ENCODE measurements at places on chromosomes 11 and 22. TPM values are rescaled to one million over a fixed set of nuclear protein-coding genes. Genes with fewer than 3 reads are reported as not detected.

The LRP5 gene
- total RNA-seq = 38.4 TPM

The FOLR1 gene
- 0.92 TPM for total RNA-seq

The LRRC74B gene
- total RNA-seq = not detected

The OR2AT4 gene
- not detected for total RNA-seq

DNA sequence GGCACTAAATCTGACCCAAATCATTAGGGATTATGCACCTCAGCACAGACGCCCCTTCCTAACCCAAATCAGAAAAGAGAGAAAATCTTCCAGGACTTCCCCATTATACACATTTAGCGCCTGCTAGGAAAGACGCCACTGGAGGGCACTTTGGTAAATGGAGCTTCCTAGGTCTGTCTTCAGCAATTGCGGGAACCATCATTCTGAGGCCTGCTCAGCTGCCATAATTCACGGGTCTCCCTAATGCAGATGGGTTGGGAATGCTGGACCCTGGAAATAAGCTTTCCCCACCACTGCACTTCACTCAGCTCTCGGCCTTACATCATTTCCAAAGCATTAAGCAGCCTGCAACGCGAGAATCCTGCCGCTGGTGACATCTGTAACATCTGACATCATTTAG lies 86.2 kb upstream of the OPCML start:
- DNase-seq = no peak

DNA sequence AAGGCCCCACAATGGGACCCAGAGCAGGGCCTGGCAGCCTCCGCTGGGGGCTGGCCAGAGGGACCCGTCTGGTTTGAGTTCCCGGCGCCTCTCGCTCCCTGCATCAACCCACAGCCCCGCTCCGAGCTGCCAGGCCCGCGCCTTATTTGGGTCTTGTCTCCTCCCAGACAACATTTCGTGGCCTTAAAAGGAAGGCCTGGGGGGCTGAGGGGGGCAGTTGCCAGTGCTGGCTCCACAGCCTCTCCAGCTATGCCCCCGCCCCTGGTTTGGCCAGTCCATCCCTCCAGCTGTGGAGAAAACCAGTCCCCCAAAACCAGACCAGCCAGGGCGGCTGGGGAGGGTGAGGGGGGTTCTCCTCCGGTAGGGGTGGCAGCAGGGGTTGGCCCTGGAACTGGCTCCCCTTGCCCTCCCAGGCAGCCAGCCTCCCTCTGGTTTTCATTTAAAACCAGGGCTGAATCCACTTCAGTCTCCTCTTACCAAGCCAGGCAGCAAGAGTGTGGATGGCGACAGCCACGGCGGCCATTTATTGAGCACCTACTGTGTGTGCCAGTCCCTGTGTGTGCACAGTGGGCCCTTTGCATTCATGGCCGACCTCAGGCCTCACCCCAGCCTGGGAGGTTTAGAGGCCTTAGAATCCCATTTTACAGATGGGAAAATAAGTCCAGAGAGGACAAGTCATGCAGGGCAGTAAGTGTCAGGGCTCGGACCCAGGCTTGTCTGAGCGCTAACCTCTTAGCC lies 18.6 kb downstream of the EMID1 start:
- no peak for DNase-seq

DNA sequence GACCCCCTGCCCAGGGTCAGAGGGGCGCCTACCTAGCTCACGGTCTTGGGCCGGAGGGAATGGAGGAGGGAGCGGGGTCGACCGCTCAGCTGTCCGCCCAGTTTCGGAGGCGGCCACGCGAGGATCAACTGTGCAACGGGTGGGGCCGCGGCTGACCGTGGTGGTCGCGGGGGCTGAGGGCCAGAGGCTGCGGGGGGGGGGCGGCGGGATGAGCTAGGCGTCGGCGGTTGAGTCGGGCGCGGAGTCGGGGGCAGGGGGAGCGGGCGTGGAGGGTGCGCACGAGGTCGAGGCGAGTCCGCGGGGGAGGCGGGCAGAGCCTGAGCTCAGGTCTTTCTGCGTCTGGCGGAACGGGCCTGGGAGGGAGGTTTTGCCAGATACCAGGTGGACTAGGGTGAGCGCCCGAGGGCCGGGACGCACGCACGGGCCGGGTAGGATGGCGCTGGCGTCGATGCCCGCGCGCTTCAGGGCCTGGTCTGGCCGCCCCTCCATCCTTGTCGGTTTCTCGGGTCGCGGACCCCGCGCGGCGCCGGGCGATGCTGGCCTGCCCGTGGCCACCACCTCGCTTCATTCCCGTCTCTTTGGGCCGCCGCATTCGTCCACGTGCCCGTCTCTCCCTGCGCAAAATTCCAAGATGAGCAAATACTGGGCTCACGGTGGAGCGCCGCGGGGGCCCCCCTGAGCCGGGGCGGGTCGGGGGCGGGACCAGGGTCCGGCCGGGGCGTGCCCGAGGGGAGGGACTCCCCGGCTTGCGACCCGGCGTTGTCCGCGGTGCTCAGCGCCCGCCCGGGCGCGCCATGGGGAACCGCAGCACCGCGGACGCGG lies at the start of gene DRD4:
TSS of gene DRD4 (plus strand) at position 759 of the 822 bp plus-strand sequence. CDS start at position 795, 36 bp downstream.
- peak; percentile 60 for DNase-seq

GRCh38 chr22:46602025-46602424 lies 18.2 kb upstream of the GRAMD4 start:
- DNase-seq = no peak

DNA sequence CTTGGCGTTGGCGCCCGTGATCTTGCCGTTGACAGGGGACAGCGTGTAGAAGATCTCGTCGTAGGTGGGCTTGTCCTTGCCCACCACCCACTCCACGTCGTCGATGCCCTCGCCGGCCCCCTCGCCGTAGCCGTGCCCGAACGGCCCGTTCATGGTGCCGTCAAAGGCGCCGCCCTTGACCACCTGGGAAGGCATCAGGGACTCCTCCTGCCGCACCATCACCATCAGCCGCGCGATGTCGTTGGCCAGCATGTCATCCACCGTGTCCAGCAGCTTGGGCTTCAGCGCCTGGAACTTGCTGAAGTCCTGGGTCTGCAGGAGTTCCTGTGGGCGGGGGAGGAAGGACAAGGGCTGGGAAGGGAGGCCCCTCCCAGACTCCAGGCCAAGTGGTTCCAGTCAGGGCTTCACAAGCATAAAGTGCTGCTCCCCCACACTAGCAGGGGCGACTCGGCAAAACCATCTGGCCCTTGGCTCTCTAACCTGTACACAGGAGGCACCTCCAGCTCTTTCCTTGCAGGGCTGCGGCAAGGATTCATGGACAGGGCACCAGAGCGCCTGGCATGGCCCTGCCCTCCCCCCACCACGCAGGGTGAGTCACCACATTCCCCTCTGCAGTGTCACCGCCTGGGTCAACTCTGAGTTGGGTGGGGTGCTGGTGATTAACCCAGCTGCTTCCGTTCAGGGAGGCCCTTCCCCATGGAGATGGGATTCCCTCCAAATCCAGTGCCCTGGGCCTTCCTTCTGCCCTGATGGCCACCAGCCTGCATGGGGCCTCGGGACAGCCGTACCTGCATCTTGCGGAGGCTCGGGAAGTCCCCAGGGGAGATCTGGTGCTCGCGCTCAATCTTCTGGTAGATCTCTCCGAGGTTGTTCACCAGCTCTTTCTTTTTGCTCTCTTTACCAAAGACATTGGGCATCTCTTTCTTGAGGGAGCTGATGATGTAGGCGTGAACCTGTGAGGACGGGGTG lies 10.4 kb upstream of the CDC42BPG start:
- DNase-seq = no peak

DNA sequence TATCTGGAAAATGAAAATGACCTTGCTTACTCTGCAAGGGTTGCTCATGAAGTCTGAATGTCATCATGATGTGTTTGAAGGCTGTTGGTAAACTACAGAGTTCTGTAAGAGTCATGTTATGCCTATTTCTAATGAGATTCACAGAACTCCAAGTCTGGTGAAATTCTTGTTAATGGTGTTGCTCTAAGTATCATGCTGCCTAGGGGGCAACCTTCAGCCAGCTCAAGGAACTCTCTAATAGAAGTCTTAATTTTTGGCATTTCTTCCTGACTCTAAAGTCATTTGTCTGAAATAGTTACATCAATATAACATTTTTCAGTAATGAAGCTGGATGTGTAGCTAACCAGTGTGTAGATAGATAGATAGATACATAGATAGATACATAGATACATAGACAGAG lies 302.8 kb downstream of the FAT3 start:
- no peak for DNase-seq

- DNase-seq = peak; percentile 56
Observed at GRCh38 chr11:65116370-65117205, 913 bp downstream of the ZNHIT2 start.

- no peak for DNase-seq
Observed at GRCh38 chr22:25113316-25113721, 86.3 kb upstream of the CRYBB3 start.

DNA sequence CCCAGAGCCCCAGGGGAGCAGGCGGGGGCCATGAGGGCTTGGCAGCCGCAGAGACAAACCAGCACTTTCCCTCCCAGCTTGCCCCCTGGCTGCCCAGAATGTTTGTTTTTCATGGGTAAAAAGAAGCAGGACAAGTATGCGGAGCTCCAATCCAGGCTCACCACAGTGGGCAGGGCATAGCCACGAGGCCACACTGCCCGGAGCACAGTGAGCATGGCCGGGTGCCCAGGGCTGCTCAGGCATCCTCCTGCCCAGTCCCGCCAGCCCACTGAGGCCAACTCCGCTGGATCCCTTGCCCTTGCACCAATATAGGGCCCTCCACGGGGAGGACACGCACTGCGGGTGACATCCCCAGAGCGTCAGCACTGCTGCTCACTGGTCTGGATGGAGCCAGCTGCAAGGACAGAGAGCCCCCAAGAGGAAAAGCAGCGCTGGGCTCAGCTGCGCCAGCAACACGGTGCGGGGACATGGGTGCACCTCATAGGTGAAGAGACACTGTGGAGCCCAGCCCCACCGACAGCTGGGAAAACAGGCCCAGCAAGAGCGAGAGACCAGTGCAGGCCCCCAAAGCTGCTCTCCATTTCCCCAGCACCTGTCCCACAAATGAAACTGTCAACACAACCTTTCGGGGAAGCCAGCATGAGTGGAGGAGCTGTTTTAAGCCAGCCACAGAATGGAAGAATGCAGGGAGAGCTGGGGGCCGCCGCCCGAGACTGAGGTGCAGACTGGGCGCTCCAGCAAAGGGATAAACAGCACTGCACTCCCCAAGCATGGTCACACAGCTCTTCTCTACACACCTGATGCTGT lies 24.8 kb downstream of the ARVCF start:
- DNase-seq = no peak

DNA sequence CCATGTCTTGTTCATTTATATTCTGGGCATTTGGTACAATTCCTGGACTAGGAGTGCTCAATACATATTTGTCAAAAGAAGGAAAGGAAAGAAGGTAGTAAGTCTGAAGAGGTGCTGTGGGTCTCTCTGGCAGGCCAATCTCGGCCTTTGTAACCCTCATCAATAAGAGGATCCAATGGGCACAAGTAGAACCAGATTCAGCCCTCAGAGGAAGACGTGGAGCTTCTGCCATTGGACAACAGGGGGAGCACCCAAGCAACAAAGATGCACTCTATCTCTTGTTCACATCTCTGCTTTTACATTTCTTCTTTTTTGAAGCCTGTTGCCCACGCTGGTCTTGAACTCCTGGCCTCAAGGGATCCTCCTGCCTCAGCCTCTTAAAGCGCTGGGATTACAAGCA lies 2.2 kb upstream of the VPS11 start:
- DNase-seq = peak; percentile 49

DNA sequence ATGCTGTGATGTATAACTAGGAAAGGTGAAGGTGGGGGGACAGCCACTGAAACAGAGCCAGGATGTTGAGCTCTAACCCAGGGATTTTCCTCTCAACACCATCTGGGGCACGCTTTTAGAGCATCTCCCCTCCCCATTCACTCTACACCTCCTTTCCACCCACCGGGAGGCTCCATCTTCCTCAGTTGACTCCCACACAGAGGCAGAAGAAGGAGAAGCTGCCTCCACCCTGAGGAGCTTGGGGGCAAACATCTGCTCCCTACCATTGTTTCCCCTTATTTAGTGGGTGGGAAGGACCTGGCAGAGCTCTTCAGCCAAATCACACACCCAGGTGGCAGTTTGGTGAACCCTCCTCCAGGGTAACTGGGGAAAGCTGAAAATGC lies 50.0 kb upstream of the ADA2 start:
- DNase-seq = no peak

GRCh38 chr22:21741059-21741458 lies 5.5 kb upstream of the YPEL1 start:
- DNase-seq = no peak

GRCh38 chr11:103904324-103904667 lies 132.1 kb upstream of the DDI1 start:
- DNase-seq = no peak

- DNase-seq = no peak
Observed at GRCh38 chr11:128862406-128862805, 4.7 kb downstream of the KCNJ1 start.

DNA sequence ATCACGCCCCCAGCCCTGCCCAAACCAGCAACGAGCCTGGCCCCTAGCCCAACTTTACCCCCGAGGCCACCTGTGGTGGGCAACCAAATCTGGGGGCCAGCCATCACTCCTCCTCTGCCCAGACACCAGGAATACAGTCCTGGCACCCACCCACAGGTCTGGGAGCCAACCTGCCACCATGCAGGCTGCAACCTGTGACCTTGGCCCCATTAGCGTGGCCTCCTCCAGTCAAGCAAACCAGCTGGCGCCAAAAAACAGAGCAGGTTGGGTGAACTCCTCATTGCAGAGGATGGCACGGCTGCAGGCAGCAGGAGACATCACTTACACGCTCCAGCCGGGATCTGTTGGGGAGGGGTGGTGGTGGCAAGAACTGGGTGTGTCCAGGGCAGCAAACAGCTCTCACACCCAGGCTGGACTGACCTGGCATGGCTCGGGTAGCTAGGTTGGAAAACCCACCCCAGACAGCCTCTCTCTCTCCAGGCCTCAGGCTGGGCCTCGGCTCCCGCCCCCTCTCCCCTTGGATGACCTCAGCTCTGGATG lies 65.5 kb upstream of the TCF20 start:
- no peak for DNase-seq

DNA sequence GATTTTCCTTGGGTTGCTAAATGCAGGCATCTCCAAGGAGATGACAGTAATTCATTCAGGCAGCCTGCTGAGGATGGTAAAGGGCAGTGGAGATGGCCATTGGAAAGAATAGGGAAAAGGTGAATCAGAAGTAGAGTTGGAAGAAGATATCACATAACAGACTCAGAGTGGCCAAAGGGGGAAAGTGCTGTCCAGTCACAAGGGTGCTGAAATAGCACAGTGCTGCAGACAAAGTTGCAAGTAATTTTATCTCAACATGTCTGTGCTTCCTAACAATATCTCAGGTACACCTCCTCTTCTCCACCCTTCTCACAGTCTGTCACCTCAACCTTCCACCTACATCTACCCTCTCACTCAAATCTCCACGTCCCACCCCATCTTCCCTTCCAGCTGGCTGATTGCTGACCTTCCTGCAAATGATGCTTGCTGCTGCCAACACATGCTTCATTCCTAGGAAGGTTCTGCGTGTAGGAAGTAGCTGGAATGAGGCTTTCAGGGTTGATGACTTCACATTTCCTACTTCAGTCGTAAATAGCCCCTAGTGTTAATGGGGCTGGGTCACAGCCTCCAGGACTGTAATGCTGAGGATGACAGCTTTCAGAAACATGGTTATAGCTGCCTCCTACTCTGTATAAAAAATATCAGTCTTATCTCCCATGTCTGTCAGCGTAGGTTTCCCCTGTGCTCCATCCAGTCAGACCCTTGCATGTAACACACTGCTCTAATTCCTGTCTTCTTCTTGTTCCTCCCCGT lies 123.9 kb downstream of the CTNND1 start:
- no peak for DNase-seq

- DNase-seq = no peak
Observed at GRCh38 chr11:131328843-131329242, 41.6 kb upstream of the NTM start.

GRCh38 chr11:75507571-75507970 lies 18.2 kb downstream of the GDPD5 start:
- DNase-seq = no peak
